ENCODE measurements at places on chromosomes 5 and 9. TPM values are rescaled to one million over a fixed set of nuclear protein-coding genes. Genes with fewer than 3 reads are reported as not detected.

The TAS2R1 gene
- not detected for total RNA-seq

DNA sequence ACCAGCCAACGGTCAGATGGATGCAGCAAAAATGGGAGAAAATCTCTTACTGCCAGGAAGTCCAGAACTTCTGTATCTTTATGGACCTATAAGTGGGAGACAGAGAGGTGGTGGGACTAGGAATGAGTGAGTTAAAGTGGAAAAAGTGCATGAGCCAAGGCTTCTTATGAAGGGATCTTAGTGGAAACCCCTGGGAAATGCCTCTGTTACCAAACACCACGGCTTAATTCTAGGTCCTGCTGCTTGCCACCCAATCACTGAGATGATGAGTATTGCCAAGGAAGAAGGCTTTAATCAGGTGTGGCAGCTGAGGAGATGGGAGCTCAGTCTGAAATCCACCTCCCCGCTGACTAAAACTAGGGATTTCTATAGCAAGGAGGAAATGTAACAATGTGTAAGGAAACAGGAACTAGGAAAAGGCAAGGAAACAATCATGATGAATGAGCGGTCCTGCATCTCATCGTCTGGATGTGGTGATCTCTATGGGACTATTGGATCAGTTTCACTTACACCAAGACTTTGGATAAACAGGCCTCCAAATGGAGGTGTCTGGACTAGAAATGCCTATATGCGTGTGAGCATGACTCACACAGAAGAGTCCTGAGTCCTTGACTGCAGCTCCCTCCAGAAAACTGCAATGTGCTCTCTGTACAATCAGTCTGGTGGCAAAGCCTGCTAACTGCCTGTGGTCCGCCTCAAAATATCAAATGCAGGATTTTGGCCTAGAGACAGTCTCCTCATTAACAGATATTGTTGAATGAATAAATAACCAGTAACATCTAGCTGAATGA lies 98.2 kb upstream of the PRR16 start:
- H3K4me1 ChIP-seq = no peaks in the 10 kb centered on the region
- no peaks in the 10 kb centered on the region for H3K36me3 ChIP-seq
- H3K27me3 ChIP-seq = no peaks in the 10 kb centered on the region

DNA sequence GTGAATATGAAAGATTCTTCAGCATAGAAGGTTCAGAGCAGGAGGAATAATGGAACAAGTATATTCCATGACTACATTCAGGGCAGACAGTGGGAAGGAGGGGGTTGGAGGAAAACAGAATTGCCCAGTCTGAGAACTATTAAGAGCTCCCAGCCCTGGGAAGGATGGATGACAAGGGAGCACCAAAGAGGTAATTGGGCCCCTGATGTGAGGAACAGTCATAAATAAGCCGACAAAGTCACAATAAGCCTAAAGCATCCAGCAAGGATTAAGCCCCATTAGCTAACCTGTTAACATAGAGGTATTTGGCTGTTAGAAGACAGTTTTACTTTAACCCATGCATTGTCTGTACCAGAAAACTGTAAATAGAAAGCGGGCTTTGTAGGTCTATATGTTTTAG lies 348.7 kb upstream of the SEMA6A start:
- no peak overlapping the region for H3K4me3 ChIP-seq
- no peaks in the 10 kb centered on the region for H3K4me1 ChIP-seq
- H3K36me3 ChIP-seq = no peaks in the 10 kb centered on the region
- DNase-seq = no peak
- H3K27me3 ChIP-seq = no peaks in the 10 kb centered on the region
- no peak overlapping the region for H3K27ac ChIP-seq

DNA sequence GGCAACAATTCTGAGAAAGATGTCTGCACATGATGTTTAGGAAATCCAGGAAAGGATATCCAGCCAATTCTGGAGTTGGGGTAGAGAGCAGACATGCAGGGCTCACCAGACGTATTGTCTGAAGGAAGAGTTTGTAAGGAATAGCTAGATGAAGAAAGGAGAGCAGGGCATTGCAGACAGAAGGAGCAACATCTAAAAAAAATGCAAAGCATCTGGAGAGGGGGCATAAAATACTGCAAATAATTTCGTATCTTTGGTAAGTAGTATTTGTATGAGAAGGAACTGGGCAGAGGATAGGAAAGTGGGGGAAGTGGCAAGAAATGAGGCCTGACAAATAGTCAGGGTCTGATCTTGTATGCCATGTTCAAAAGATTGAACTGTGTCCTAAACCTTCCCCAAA lies 74.8 kb downstream of the MACIR start:
- no peaks in the 10 kb centered on the region for H3K4me1 ChIP-seq
- DNase-seq = no peak
- no peaks in the 10 kb centered on the region for H3K27me3 ChIP-seq
- no peak overlapping the region for H3K27ac ChIP-seq
- H3K36me3 ChIP-seq = no peaks in the 10 kb centered on the region

DNA sequence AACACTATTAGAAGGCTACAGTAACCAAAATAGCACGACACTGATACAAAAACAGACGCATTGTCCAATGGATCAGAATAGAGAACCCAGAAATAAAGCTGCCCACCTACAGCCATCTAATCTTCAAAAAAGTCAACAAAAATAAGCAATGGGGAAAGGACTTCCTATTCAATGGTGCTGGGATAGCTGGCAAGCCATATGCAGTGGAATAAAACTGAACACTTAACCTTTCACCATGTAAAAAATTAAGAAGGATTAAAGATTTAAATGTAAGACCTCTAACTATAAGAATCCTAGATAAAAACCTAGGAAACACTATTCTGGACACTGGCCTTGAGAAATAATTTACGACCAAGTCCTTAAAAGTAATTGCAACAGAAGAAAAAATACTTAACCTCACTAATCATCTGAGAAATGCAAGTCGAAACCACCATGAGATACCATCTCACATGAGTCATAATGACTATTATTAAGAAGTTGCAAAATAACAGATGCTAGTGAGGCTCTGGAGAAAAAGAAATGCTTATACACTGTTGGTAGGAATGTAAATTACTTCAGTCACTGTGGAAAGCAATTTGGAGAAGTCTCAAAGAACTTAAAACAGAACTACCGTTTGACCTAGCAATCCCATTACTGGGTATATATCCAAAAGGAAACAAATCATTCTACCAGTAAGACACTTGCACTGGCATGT lies 203.3 kb upstream of the CDH9 start:
- H3K4me3 ChIP-seq = no peak overlapping the region
- H3K4me1 ChIP-seq = no peaks in the 10 kb centered on the region
- no peak overlapping the region for H3K27ac ChIP-seq
- no peaks in the 10 kb centered on the region for H3K36me3 ChIP-seq

DNA sequence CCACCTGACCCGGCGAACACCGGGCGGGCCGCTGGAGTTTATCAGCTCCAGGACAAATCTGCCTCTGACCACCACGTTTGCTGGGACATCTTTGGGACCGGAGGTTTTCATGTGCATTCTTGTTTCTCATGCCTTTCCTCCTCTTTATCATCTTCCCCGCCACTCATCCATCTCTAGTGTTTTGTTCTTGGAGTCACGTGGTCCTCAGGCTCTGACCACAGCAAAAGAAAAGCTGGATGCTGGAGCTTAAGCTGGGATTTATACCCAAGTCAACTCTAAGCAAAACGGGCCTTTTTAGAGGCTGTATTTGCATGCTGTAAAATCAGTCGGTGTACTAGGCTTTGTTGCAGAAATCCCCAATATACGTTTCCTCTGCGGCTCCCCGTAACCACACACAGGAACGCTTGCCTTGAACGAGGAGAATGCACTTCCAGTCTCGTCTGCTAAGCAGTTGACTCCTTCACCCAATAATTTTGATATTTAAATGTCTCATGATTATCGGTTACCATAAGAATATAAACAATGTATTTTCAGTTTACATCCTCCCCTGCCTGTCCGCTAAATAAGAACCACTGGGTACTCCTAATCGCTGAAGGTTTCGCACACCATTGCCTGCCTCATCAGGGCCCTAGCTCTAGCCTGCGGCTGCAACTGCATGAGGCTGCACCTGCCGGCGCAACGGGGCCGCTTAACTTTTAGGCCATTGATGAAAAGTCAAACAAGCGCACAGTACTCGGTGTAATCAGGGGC lies 560 bp upstream of the NDUFS6 start:
- no peak for DNase-seq
- H3K27me3 ChIP-seq = no peaks in the 10 kb centered on the region

Data from tibial nerve (tissue), 4 donors.